Occipital lobe (tissue), 3 donors: ENCODE measurements at places on chromosomes 1 and 21.

DNA sequence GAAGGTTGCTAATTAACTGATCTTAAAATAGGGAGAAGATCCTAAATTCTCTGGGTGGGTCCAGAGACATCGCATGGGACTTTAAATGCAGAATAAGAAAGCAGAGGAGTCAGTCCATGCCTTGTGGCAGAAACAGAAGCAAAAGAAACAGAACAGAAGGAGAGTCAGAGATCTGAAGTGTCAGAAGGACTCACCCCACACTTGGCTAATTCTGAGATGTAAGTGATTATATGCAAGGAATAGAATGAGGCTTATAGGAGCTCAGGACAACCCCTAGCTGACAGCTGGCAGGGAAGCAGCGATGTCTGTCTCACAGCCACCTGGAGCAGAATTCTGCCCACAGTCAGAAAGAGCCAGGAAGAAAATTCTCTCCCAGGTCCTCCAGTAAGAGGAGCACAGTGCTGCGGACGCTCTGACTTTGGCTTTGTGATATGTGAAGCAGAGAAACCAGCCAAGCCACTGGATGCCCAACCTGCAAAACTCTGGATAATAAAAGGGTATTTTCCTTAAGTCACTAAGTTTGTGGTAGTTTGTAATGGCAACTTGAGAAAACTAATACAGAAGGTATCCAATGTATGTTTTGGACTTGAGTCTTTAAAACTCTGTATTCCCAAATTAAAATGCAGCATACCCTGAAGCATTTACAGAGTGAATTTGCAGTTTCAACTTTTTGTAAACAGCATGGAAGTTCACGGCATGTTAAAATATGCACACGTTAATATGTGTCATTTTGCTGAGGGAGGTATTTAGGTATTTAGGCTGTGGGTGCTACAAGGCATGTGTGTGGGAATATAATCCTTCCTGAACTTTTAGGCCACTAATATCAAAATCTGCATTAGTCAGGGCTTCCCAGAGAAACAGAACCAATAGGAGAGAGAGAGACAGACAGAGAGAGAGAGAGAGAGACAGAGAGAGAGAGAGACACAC lies 388.5 kb downstream of the PCP4 start:
- DNase-seq, result no peak

DNA sequence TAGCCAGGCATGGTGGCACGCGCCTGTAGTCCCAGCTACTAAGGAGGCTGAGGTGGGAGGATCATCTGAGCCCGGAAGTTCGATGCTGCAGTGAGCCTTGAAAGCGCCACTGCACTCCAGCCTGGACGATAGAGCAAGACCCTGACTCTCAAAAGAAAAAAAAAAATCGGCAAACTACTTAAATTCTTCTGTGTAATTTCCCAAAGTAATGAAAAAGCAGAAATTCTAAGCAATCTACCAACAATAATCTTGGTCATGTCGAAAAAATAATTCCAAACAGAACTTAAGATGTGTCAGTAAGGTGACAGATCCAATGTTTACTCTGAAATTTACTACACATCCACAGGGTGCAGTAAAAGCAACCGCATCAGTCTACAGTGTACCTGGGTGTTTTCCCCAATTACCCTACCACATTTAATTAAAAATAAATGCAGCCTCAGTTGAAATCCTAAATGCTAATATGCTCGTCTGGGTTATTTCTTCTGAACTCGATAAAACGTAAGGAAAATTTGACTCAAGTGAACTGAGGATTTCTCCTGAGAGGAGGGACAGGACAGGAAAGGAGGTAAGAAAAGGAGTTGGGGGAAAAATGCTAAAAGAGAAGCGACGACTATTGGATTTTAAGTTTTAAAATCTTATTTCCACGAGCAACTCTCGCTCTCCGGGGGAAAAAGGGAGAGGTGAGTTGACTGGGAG lies 801 bp downstream of the EPRS1 start:
- DNase-seq, result no peak

- DNase-seq, result no peak
Measured at GRCh38 chr1:66532798-66533783, 862 bp upstream of the SGIP1 start.

DNA sequence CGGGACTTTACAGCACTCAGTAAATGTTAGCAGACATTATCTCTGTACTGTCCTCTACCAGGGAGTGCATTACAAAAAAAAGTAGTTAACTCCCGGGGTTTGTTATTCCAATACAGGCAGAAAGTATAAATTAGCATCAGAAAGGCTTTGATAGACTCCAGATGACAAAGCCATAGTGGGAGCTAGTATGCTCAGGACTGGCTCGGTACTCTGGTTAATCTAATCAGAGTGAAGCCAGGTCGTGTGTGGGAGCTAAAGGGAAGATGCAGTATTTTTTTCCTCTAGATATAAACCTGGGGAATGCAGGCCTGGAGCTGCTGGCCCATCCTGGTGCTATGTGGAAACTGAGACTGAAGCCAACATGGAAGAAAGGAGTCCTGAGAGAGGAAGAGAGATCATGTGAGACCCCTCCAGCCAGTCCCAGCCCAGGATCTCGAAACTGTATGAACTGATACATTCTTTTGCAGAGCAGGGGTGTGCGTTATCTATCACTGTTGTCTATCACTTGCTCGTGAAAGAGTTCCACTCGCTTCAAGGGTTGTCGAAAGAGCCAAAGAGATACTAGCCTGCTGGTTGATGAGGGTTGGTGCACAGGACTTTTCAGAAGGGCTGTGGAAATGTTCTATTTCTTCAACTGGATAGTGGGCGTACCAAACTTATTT lies 125.8 kb downstream of the PLPP3 start:
- no peak for DNase-seq
